COR-L47 (cell line): ENCODE measurements at places on chromosomes 13 and 19.

DNA sequence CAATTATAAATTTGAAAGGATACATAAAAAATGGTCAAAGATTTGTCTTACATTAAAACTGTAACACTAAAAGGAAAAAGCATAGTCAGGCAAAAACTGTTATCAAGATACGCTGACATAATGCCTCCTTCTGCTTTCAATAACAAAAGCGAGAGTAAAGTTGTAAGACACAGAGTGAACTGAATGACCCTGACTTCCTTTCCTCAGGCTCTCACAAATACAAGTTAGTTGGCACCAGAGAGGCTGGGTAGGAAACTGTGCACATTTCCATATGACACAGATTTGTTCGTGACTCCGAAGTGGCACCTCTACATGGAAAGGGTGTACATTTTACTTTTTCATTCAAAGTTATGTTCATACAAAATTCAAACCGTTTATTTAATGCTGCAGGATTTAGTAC lies 15.4 kb downstream of the FGF14 start:
- DNase-seq, result no peak

- peak; percentile 15 for DNase-seq
Observed at GRCh38 chr13:20340759-20341171, 108.6 kb upstream of the GJB6 start.

GRCh38 chr19:2648528-2648937 lies 54.0 kb downstream of the GNG7 start:
- peak; percentile 75 for DNase-seq

- no peak for DNase-seq
Observed at GRCh38 chr19:56966225-56966696, 125.7 kb upstream of the PEG3 start.

- no peak for DNase-seq
Observed at GRCh38 chr13:113410472-113411201, 42.7 kb downstream of the ADPRHL1 start.

DNA sequence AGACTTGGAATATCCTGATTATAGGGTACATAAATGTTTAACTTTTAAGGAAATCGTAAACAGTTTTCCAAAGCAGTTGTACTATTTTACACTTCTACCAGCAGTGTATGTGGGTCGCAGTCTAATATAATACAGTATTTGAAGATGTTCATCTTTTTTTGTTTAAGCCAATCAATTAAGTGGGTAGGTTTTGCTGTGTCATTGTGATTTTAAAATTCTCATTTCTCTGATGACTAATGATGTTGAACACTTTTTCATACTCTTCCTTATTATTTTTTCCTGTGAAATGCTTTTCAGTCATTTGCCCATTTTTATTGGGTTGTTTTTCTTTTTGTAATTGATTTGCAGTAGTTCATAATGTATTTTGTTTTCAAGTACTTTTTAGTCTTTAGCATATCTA lies 2689.7 kb downstream of the PCDH9 start:
- no peak for DNase-seq

GRCh38 chr19:7013678-7014077 lies 7.6 kb downstream of the MBD3L2B start:
- no peak for DNase-seq

DNA sequence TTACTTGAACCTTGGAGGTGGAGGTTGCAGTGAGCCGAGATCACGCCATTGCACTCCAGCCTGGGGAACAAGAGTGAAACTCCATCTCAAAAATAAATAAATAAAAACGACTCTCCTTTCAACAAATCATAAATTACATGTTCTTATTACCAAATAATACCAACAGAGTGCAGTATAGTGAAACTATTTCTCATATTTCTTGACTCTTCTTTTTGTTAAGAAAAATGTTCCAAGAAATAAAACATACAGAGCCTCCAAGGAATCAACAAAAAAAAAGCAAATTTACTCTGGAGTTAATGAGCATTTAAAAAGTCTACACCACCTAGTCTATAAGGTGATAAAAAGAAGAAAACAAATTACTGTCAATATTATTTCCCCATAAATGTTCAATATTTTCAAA lies 188.8 kb downstream of the KLF12 start:
- no peak for DNase-seq

DNA sequence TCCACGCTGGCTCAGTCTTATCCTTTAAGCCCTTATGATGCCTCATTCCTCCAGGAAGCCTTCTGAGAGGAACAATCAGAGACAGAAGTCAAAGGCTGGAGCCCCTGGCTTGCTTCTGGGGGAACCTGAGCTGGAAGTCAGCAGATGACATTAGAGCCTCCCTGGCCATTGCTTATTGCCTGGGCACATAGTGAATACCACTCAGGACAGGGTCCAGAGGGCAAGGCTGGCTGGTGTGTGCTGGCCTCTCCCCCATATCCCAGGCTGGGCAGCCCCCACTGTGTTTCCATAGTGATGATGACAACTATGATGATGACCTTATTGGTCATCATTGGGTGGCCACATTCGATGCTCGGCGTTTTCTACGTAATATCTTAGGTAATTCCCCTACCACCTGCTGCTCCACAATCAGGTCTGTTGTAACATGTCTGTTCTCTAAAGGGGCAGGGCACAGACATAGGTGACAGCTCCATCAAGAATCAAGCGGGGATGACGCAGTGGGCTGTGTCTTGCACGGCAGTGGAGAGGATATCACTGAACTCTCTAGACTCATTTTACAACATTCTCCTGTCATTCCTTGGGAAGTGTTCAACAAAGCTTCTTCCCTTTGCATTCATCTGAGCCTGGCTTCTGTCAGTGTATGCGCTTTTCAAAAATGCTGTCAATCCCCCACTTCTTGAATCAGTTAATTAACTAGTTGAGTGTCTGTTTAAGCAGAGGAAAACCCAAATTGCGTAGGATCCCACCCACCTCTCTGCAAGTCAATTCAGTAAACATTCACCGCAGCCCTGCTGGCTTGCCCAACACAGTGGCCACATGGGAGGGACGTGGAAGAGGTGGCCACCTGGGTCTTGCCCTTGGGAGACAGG lies 89.4 kb upstream of the TSHZ3 start:
- no peak for DNase-seq
